CD4-positive, alpha-beta T cell treated with Interleukin-15 for 1 hour (primary cell): ENCODE measurements at places on chromosomes 3 and 15.

- DNase-seq, result no peak
Observed at GRCh38 chr3:105885256-105885655, 16.4 kb upstream of the CBLB start.

DNA sequence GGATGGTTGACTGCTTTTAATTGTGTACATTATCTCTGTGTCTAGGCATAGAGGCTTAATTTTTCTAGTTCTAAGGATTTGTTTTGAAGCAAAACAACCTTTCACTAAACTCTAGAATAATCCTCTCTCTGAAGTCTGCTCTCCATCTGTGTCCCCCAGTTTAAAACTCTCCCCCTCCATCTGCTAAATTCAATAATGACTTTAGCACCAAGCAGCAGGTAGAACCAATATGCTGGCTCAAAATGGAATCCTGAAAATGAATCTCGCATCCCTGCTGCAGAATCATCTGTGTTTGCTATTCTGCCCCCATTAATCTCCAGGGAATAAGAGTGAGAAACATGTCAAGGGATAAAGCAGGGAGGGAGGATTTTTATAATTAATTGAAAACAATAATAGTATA lies 111.8 kb downstream of the TUSC7 start:
- no peak for DNase-seq

- no peak for DNase-seq
Observed at GRCh38 chr15:54619180-54619579, 577.6 kb downstream of the RSL24D1 start.

GRCh38 chr3:9122732-9123364 lies 126.6 kb downstream of the SRGAP3 start:
- no peak for DNase-seq

GRCh38 chr15:85800478-85801123 lies 5.9 kb upstream of the KLHL25 start:
- DNase-seq, result no peak

DNA sequence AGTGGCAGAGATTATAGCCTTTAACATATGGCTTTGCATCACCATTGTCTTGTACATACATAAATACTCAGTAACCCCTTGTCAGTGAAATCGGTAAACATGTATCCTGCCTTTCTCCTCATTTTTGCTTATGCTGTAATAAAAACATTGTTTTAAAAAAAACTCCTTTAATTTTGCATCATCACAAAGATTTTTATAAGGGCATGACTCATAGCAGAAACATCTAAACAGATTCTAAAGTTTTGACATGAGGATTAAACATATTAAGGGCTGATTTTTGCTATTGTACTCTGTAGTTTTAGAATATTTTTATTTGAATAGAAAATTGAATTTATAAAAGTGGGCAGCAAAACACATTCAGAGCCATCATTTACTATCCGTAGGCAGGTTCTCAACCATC lies 275.9 kb downstream of the ZIC4 start:
- DNase-seq, result no peak

DNA sequence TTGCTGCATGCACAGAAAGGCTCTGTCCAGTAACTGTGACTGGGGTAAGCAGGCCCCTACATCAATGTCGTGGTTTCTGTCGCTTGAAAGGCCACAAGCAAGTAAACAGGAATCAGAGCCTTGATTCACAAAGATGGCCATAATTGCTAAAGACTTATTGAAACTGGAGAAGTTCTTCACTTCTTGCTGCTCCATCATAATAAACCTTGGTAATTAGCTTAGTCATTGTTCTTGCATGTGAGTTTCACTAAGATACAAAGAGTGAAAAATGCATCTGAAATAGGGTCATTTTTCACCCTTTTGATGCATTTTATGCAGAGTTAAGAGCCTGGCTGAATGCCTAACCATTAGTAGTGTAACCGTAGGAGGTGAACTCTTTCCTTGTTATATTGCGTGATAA lies 3.2 kb downstream of the SEMA6D start:
- no peak for DNase-seq

DNA sequence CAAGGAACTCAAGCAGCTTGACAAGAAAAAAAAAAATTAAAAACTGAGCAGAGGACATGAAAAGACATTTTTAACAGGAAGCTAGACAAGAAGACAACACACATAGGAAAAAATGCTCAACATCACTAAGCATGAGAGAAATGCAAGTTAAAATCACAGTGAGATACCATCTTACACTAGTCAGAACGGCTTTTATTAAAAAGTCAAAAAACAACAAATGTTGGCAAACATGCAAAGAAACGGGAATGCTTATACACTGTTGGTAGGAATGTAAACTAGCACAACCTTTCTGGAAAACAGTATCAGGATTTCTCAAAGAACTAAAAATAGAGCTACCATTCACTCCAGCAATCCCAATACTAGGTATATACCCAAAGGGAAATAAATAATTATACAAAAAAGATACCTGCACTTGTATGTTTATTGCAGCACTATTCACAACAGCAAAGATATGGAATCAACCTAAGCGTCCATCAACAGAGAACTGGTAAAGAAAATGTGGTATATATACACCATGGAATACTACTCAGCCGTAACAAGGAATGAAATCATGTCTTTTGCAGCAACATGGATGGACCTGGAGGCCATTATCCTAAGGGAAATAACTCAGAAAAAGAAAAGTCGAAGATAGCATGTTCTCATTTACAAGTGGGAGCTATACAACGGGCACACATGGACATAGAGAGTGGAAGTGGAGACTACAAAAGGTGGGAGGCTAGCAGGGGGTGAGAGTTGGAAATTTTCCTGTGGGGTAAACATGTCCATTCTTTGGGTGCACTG lies 5.2 kb downstream of the GOLIM4 start:
- DNase-seq, result no peak

DNA sequence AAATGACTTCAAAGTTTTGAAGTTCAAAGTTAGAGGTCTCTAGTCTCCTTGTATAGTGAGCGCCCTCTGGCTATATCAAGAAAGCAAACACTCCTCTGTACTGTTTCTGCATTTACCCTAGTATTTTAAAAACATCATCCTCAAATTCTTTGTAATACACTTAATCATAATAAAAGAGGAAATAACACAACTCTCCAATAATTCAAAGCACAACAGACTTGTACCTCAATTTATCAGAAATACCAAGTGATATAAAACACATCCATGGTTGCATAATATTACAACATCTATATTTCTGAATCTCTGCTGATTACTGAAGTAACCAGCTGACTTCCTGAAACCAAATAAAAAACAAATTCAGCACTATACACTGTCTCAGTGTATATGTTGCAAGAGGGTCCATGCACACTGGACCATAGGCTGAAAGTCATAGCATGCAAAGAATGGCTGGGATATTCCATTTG lies 12.5 kb downstream of the PLOD2 start:
- DNase-seq, result no peak

GRCh38 chr3:150104564-150104963 lies 133.9 kb upstream of the PFN2 start:
- no peak for DNase-seq

DNA sequence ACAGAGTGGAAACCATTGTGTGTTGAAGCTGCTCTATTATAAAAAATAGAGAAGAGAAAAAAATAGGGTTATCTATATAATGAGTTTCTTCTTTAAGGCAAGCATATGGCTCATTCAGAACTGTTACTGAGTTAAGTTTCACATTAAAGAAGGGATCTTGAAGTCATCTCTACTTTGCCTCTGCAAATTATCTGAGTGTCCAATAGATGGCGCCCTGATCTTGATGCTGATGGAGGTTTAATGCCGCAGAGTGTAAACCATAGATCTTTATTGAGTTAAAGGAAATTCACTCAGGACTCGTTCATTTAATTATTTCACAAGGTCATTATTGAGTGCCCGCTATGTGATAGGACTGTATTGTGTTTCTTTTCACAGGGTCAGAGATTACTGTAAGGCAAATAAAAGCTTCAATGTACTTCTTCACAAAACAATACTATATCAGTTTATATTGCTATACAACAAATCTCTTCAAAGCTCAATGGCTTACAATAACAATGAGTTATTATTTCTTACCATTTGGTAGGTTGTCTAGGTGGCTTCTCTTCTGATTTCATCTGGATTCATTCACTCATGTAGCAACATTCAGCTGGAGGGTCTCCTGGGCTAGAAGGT lies 171.4 kb downstream of the NSUN3 start:
- DNase-seq, result no peak

DNA sequence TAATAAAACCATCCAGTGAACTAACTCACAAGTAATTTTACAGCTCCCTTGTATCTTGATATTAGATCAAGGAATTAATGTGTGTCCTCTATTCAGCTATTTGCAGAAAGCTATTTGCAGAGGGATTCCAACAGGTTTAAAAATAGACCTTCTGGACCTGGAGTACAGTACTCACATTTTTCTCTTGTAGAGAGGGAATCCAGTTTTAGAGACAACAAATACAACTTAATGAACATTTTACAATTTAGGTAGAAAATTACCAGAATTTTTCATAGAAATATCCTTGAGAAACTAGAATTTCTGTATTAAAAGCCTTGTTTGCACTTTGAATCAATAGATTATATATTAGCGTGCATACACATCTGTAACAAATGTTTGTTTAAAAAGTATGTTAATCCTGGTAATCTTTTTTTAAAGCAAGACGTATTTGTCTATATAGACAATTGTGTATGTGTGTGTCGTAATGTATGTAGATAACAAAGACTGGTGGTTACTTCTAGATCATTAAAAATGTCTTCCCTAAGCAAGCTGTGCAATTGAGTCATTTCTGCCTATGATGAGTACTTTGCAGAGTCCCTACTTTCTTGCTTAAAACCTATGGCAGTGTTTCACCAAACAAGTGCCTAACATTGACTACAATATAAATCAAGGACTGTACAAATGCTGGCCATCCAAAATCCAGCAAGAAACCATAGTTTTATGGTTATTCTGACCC lies 57.9 kb downstream of the PPP2R3A start:
- no peak for DNase-seq

GRCh38 chr15:101455291-101456025 lies 34.0 kb downstream of the PCSK6 start:
- DNase-seq, result peak; percentile 57

GRCh38 chr15:39347453-39347852 lies 233.4 kb upstream of the THBS1 start:
- DNase-seq, result no peak

DNA sequence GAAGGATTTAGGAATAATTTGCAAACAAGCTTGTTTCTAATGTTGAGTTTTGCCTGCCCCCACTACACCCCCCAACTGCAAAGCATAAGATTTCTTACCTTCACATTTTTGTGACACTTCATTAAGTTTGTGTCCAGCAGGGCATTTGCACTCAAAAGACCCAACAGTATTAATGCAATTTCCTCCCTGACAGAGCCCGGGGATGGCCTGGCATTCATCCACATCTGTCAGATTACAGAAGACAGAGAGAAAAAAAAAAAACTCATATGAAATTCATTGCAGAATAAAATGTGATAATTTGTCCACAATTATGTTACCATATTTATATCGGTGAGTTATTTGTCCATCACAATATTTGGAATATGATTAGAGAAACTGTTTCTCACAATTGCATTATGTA lies 111.5 kb downstream of the FBN1 start:
- DNase-seq, result no peak

DNA sequence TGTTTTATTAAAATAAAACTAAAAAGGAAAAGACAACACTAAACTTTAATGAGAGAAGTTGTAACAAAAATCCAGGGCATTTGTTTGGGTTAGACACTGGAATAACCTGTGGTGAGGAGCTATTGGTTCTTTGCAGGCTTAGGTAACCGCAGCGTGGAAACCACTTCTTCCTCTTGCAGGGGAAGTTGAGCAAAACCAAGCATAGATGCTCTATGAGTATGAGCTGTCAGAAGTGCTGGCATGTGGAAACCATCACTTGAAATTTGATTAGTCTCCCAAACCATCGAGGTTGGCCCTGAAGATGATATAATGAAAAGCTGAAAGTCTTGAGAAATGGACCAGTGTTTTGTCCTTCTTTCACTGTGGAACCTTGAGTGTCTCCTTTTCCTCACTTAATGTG lies 127.1 kb upstream of the RBMS3 start:
- DNase-seq, result no peak

DNA sequence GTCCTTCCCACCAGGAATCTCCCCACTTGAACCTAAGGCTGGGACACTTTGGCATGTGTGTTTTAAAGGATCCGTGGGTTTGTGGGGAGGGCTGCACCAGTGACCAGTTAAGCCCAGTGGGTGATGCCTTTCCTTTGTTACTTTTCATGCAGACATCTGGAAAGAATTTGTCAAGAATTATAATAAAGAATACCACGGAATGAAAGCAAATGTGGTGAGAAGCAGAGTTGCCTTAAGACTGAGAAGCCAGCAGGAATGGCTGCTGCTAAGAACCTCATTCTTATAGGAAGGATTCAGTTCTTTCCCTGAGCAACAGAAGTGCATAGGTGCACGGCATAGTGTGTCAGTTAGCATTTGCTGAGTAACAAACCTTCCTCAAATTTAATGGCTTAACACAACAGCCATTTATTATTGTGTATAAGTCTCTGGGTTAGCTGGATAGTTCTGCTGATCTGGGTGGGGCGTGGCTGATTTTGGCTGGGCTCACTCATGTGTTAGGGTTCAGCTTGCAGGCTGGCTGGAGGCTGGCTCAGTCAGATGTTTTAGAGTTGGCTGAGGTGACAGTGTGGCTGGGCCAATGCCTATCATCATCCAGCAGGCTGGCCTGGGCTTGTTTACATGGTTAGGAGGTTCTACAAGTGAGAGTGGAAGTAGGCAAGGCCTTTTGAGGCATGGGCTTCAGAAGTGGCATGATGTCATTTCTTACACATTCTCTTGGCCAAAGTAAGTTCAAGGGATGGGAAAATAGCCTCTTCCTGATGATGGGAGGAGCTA lies 262.7 kb upstream of the CTDSPL start:
- no peak for DNase-seq

DNA sequence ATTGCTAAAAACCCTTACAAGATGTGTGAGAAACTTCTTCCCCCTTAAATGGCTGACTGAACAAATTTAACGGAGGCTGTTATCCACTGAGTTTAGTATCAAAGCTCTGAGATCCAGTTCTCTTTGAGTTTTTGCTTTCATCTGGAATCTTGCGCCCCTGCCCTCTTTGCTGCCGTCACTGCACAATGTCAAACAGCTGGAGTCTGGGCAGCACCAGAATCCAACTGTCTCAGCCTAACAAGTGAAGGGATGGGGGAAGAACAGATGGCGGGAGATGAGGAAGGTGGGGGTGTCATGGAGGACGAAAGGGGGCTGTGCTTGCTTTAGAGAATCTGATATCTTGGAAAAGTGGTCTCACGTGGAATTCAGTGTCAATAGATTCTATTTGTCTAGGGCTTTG lies 7.0 kb upstream of the BOC start:
- no peak for DNase-seq

DNA sequence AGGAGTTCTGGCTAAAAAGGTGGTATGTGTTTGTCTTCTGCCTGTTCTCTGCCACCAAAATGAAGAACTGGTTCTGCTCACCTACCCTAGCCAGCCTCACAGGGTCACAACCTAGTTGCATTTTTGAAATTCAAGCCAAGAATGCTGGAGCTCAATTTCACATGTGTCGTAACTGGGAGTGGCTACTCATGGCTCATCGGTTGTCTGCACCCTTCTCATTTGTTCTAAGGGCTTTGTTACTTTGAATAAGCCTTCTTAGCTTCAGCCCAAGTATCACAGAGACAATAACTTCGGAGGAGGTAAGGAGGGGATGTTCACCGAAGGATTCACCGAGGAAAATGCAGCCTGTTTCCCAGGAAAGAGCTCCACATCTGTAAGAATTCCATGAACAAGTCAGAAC lies 134.3 kb upstream of the RARB start:
- DNase-seq, result no peak

GRCh38 chr3:37237252-37237651 lies 62.9 kb upstream of the LRRFIP2 start:
- DNase-seq, result no peak

- no peak for DNase-seq
Observed at GRCh38 chr3:129474984-129475804, 35.2 kb downstream of the IFT122 start.
